ENCODE measurements at places on chromosomes 2 and 18.
A peak's percentile ranks its signal among the peaks of the same experiment; 100 is the strongest.

DNA sequence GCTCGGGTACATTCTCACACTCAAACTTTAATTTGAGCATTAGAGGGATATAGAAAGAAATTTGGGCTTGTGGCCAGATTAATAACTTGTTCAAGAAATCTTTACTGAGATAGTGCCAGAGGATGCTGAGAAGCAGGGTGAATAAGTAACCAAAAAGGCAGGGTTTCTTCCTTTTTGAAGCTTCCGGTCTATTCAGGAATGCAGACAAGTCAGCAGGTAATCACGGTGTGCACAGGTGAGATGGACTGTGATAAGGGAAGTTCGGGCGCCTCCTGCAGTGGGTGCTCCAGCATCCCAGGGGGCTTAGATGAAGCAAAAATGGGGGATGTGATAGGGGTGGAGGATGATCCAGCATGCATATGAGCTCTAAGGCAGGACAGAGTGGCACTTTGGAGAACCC lies 44.9 kb upstream of the CYP1B1 start:
- DNase-seq = no peak

GRCh38 chr2:152200101-152200500 lies 24.5 kb upstream of the STAM2 start:
- peak; percentile 15 for DNase-seq

GRCh38 chr18:21049306-21049705 lies 62.3 kb downstream of the ROCK1 start:
- DNase-seq = no peak

- DNase-seq = no peak
Observed at GRCh38 chr18:38221476-38222100, 656.0 kb upstream of the CELF4 start.

GRCh38 chr2:108632332-108633160 lies 86.7 kb upstream of the RANBP2 start:
- no peak for DNase-seq

GRCh38 chr2:64972876-64973275 lies 16.3 kb upstream of the SLC1A4 start:
- peak; percentile 25 for DNase-seq

- no peak for DNase-seq
Observed at GRCh38 chr2:1770566-1771380, 26.5 kb upstream of the PXDN start.
